Stimulated activated CD4-positive, alpha-beta T cell treated with anti-CD3 and anti-CD28 coated beads, Interleukin-1b, Interleukin-23, amount 100 ng/mL, for 4 hours (primary cell): ENCODE measurements at places on chromosomes 2 and 18.

GRCh38 chr18:49677081-49677480, 115.2 kb downstream of the LIPG start:
- DNase-seq = no peak

- DNase-seq = no peak
Observed at GRCh38 chr2:696463-696862, 19.3 kb upstream of the TMEM18 start.

DNA sequence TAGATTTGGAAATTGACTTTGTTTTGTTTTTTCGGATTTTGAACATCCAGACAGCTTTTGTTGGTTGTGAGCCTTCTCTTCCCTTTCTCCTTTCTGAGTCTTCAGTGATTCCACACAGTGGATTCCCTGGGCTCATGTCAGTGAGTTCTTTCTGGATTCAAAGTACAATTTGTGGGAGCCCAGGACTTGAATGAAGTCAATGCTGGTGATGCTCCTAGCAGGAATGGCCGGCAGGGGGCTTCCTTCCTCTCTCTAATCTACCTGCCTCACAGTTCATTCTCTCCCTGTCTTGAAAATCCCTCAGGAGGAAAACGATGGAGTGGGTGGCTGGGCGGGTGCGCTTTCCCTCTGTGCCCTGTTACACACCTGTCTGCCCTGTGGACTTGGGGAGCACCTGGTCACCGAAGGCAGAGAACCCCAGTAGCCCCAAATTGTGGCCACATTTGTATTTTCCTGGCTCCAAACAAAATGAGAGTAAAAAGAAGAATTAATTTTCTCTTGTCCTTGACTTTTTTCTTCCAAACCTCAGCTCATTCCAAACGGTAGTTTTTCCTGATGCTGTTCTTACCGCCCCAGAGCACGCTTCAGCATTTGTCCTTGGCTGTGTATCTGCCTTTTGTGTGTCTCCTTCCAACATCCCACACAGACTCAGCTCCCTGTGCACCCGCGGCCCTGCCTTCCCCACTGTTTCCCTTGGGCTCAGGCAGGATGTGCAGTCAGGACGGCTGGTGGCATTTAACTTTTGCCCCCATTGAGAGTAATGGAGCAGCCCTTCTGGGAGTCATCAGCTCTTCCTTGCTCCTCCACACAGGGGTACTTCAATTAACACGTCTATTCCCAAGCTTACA, 86.6 kb downstream of the MARCO start:
- no peak for DNase-seq

GRCh38 chr2:85490861-85491755, 47.9 kb upstream of the MAT2A start:
- DNase-seq = no peak

- DNase-seq = no peak
Observed at GRCh38 chr2:15649561-15650255, 58.0 kb downstream of the DDX1 start.

- DNase-seq = no peak
Observed at GRCh38 chr2:111972955-111973565, 74.7 kb downstream of the MERTK start.

- no peak for DNase-seq
Observed at GRCh38 chr2:44553456-44553855, 191.7 kb downstream of the CAMKMT start.

DNA sequence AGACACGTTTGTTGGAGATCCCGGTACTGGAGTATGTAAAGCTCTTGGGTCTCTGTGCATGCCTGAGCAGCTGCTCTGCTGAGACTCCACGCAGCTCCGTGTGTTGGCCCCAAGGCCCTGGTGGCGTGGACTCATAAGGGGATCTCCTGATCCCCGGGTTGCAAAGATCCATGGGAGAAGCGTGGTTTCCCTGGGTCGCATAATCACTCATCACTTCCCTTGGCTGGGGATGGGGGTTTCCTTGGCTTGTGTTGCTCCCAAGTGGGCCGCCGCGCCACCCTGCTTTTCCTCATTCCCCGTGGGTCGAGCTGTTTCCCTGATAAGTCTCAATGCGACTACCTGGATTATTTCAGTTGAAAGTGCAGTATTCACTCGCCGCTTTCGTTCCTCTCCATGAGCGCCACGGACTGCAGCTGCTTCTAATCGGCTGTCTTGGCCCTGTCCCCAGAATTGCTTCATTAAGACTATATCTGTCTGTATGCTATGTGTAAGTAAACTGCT, 76.0 kb downstream of the EPC2 start:
- DNase-seq = no peak

- DNase-seq = no peak
Observed at GRCh38 chr2:28620291-28620793, 124.5 kb downstream of the PLB1 start.

- DNase-seq = no peak
Observed at GRCh38 chr2:207093234-207093633, 72.5 kb downstream of the KLF7 start.

GRCh38 chr2:233793465-233794127, 15.5 kb downstream of the MROH2A start:
- DNase-seq = no peak

DNA sequence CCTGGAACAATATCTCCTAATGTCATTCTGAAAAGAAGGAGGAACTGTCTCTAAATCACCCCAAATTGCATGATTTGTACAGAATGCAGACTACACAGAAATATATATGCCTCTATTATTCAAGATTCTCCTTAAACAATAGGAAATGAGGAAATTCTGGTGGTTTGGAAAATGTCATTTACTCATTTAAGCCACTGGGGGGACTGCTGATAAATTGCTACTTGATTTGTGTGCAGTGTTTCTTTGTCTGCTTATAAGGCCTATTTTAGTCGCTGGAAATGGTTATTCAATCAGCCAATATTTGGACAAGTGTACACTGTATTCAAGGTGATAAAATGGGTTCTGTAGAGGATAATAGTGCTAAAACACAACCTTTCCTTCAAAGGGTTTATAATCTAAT, 801.9 kb upstream of the CELF4 start:
- no peak for DNase-seq

DNA sequence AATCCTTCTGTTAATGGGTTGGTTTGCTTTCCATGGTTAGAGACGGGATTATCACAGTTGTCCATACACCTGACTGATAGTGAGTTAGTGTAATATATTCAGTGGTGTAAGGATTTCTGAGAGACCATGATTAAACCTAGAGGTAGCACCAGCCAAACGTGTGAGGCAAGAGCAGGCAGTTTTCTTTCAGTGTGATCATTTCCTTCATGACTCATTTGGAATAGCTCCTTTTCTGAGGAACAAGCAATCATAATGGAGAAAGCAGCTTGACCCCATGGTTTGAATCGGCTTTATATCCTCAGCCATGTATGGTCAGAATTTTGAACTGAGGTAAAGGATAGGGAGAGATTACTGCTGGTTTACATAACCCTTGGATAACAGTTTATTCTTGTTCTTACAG, 2.9 kb downstream of the MXD1 start:
- DNase-seq = no peak
